ENCODE measurements at places on chromosomes 3 and 15.
A peak's percentile ranks its signal among the peaks of the same experiment; 100 is the strongest.

DNA sequence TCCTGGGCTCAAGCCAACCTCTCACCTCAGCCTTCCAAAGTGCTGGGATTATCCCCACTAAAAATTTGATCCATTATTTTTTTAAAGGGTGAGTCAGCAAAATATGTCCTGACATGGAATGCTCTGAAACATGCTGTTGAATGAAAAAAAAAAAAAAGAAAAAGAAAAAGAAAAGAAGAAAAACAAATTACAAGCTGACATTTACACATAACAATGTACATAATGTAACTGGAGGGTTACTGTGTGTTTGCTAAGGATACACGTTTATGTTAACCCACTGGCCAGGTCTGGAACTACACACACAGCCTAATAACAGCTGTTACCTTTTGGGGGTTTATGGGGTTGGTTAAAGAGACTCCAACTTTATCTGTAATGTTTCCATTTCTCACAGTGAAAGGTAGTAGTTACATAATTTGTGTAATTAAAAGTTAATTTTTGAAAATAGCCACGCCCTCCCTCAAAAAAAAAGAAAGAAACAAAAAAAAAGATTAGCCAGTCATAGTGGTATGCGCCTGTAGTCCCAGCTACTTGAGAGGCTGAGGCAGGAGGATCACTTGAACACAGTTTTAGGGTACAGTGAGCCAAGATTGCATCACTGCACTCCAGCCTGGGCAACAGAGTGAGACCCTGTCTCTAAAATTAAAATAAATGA, 3.1 kb upstream of the MESP2 start:
- DNase-seq = peak; percentile 60

DNA sequence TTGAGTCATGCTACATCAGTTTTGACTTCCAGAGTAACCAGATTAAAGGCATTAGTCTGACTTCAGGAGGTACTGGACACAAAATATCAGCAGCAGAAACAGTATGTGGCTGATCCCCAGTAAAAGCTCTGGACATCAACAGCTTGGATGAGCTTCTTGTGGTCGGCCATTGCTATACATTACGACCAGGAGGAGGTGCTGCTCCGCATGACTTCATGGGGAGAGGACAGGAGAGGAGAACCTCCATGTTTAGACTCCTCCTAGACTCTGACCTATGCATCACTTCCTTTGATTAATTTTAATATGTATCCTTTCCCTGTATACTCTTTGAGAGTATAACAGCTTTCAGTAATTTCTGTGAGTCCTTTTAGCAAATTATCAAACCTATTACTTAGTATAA, 285.6 kb upstream of the ARHGEF26 start:
- DNase-seq = no peak

DNA sequence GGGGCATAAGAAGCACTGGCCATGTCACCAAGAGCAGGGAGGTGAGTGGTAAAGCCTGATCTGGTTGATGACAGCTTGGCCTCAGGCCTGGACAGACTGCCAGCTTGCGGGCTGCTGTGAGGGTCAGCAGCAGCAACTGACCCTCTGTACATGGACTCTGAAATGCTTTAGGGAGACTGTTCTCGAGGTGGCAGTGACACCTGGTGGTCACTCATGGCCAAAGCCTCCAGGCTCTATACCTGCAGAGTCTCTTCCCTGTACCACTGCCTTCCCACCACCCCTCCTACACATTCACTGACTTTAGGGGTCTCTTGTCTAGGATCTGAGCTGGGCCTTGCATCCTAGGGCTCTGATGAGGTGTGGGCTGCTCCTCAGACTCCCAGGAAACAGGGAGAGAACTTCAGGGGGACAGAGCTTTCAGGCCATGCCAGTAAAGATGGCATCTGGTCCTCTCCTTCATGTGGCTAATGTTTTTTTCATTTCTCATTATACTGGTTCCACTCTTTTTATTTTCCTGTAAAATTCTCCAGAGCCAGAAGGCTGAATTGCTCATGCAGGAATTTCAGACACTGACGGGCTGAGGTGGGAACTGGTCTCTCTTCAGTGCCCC, 17.2 kb upstream of the TIMP4 start:
- peak; percentile 43 for DNase-seq

DNA sequence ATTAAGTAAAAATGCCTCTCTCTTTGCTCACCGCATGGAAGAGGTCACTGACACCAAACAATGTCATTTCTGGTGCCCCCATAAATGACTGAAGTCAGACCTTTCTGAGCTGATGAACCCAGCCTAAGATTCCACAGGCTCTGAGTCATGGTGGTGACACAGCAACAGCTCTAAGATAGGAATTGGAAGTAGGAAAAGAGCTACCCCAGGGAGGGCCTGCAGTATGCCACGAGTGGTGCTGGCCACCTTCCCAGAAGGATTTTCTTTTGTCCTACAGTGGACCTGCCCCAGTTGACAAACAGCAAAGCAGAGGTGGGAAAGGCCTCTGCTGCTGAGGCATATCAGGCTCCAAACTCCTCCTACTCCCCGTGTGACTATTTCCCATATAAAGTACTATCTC, 208.1 kb downstream of the MINAR1 start:
- peak; percentile 52 for DNase-seq

- DNase-seq = no peak
Measured at GRCh38 chr15:86403914-86404583, 324.4 kb downstream of the AGBL1 start.

DNA sequence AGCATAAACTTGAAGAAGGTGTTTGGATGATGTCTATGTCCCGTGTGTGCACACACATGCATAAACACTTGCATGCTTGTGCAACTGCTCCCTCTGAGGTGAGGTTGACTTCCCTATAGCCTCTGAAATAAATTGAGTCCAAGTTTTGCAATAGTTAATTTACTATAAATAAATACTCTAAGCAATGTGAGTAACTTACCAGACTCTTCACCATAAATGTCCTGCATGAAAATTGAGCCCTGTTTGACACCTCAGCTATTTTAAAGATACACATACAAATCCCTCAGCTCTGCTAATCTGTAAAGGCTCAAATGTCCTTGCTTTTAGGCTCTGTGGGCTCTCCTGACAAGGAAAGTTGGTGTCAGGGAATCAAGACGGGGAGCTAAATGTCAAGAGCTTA, 37.1 kb downstream of the GJD2 start:
- no peak for DNase-seq

DNA sequence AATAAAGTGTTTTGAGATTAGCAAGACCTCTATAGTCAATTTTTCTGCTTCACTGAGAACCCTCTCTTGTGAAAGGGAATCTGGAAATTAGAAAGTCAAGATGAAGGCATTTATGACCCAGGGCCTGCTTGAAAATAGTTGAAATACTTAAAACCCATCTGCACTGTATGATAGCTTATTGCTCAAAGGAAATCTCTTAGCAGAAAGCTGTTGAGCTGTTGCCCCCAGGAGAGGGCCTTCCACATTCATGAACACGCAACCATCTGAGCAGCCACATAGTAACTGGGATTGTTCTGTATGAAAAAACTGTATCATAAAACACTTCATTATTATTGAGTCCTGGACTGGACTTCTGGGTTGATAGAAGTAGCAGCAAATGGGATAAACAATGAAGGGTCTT, 106.4 kb upstream of the PTX3 start:
- no peak for DNase-seq

Measured in hepatic stellate cell (primary cell).